ENCODE measurements at places on chromosomes 13 and 19. TPM values are rescaled to one million over a fixed set of nuclear protein-coding genes. Genes with fewer than 3 reads are reported as not detected.

Gene HSD11B1L
- 5.9 TPM for total RNA-seq

GRCh38 chr19:2306971-2307370 lies 983 bp downstream of the LINGO3 start:
- DNase-seq: no peak

DNA sequence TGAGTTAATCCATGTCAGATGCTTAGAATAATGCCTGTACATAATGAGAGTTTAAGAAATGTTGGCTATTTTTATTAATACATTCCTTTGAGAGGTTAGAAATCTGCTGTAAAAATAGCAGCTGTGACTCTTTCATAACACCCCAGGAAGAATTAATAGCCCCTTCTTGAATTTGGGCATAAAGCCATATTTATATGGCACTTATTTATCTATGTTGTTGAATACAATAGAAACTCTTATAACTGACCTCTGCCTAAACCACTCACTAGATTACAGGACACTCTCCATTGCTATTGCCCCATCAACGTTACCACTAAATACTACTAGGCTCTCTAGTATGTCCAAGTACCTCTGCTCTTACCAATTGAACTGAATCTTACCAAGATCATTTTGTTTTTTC lies 16.3 kb downstream of the NEK5 start:
- no peak for DNase-seq

DNA sequence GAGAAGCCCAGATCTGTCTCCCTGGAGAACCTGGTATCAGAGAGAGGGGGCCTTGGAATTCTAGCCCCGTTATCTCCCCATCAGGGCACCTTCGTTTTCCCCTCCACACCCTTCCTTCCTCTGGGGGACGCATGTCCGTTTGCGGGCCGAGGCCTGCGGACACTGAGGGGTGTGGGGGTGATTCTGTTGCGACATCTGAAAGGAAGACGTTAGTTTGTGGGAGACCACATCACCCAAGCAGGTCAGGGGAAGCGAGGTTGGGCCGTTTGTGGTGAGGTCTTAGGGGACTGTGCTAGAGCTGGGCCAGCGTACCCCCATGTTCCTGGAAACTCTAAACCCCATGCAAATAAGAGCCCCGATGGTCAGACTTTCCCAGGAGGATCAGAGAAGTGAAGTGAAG lies 3.7 kb upstream of the HSH2D start:
- DNase-seq: no peak

DNA sequence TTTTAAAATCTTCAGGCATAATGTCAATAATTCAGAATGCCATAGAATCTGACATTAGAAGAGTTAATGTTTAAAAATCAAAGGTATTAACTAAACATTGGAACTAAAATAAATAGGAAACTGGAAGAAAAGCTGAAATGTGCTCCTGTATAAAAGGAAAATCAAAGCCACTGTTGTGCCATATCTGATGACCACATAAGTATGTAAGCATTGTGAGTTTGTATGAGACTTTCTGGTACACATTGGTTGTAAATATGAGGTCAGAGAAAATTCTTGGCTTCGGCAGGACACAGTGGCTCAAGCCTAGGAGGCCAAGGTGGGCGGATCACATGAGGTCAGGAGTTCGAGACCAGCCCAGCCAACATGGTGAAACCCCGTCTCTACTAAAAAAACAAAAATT lies 48.3 kb upstream of the INTS6 start:
- DNase-seq: no peak

- DNase-seq: peak; percentile 89
These were observed 9.9 kb upstream of the MKNK2 start for GRCh38 chr19:2060884-2061494.
